ENCODE measurements at places on chromosomes 7 and 10.

GRCh38 chr7:47444376-47445098, 137.4 kb downstream of the TNS3 start:
- peak; percentile 21 for DNase-seq

GRCh38 chr7:151223728-151224127, 3.3 kb downstream of the ABCF2 start:
- no peak for DNase-seq

DNA sequence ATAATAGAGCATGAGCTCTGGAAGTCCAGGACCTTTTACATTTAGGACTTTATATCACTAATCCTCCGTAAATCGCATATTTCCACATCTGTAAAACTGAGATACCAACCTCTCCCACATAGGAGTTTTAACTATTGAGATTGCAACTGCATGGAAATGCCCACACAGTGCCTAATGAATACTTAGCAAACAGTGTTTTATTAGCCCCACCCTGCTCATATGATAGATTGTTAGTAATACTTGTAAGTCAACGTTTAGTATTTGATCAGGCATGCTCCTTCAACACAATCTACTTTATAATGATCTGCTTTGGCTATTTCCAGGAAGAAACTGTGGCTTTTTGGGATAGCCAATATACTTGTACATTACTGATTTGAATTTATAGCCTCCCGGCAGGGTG, 8.5 kb downstream of the PDZD8 start:
- DNase-seq: no peak

- DNase-seq: no peak
Measured at GRCh38 chr7:39816462-39817060, 133.5 kb upstream of the CDK13 start.

DNA sequence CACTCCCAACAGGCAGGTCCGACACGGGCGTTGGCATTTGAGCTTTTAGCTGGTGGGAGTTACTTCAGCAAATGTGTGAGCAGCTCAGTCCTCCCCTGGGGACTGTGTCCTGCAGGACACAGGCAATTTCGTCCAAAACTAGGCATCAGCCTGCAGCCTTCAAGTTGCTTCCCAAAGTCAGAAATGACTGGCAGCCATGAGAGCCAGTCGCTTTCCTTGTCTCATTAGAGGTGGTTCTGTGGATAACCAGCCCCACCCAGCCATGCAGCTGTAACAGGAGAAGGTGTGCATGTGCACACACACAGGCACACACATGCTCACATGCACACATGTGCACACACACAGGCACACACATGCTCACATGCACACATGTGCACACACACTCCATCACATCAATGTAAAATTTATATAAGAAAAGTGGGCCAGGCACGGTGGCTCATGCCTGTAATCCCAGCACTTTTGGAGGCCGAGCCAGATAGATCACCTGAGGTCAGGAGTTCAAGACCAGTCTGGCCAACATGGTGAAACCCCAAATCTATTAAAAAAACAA, 138.8 kb upstream of the TCERG1L start:
- no peak for DNase-seq

DNA sequence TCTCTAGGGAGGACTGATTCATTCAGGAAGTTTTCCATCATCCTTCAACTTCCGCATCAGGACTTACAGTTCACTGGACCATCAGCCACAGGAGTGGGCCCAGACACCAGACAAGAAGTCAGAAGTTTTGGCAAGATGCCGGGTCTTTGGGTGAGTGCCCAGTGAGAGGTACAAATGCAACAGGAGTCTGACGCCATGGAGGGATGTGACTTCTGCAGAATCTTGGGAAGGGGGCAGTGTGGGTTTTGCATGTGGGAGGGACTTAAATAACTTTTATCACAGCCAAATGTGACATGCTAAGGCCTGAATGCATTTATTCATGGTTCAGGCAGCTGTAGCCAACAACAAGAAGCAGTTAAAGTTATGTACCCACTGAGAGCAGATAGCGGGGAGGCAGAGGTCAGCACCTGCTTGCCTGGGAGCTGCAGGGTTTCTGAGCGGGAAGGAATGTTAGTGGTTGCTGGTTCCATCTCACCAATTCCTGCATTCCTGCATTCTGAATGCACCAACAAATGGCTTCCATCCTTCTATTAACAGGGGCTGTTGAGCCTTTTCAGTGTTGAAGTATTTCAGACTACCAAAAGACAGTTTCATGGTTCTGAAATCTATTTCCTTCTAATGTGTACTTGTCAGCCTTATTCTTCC, 375.2 kb downstream of the PAXIP1 start:
- DNase-seq: no peak

DNA sequence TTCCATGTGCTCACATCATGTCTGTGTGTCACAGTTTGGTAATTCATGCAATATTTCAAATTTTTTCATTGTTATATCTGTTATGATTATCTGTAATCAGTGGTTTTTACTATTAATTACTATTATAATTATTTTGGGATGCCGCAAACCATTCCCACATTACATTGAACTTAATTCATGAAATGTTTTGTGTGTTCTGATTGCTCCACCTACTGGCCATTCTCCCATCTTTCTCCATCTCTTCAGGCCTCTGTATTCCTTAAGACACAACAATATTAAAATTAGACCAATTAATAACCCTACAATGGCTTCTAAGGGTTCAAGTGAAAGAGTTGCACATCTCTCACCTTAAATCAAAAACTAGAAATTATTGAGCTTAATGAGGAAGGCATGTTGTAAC, 398.5 kb downstream of the PCDH15 start:
- no peak for DNase-seq

DNA sequence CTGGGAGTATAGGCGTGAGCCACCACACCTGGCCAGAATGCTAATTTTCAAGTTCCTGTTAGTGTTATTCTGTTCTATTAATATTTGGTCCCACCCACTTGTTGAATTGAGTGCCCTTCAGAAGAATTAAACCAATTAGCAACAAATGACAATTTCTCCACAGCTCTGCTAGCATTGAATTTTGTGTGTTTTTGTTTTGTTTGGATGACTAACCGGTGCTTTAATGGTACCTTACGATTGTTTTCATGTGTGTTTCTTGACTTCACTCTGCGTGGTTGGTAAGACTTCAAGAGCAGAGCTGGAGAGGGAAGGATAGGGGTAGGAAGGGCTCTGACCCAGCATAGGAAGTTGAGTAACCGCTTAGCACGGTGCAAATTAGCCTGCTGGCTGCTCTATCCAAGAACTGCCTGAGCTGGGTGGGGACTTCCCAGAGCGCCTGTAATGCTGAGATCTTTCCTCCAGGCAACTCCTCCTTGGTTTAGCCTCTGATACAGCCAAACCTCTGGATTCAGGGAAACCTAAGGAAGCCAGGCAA, 4.6 kb downstream of the ARPC1B start:
- no peak for DNase-seq

DNA sequence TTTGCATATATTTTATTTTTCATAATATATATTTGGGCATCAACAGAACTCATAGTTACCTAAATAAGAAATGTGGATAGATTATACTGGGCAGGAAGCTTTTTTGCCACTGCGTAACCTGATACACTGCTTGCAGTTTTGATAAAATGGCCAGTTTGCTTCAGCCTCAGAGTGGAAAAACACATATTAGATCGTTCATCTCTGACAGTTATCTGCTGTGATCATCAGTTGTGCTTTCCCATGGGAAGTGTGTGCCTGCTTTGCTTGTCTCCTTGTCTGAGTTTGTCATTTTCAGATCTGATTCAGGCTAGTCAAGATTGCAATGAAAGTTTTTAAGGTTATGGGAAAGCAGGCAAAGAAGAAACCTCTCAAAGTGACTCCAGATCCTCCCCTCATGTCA, 54.0 kb downstream of the ADAM12 start:
- DNase-seq: no peak

DNA sequence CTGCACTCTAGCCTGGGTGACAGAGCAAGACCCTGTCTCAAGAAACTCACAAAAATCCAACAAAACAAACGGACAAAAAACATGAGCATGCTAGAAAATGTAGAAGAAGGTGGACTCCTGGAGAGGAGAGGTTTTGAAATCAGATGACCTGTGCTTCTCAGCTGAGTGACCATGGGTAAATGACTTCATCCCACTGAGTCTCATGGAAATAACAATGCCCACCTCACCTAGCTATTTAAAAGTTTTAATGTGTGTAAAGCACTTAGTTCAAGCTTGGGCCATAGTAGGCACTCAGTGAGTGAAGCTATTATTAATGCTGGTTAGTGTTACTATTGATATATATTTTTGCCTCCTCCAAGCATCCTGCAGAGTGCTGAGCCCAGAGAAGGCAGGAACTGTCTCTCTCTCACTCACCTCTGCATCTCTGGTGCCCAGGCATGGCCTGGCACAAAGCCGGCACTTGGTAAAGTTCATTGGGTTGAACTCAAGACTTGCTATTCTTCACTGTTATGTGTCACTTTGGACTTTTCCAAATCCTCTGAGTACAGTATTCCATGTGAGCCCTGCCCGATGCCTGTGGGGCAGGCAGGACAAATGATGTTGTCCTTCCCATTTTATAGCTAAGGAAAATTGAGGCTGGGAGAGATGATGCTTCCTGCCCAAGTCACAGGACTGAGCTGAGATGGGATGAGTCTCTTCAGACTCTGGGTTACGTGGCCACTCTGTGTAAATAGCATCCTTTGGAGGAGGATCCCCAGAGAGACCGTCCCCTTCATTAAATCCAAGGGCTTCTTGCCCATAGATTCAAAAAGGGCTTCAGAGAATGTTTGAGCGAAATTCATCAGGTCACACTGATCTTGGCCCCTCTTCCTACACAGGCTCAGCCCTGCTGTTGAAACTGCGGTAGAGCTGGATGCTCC, 81.4 kb upstream of the EMX2 start:
- DNase-seq: no peak

DNA sequence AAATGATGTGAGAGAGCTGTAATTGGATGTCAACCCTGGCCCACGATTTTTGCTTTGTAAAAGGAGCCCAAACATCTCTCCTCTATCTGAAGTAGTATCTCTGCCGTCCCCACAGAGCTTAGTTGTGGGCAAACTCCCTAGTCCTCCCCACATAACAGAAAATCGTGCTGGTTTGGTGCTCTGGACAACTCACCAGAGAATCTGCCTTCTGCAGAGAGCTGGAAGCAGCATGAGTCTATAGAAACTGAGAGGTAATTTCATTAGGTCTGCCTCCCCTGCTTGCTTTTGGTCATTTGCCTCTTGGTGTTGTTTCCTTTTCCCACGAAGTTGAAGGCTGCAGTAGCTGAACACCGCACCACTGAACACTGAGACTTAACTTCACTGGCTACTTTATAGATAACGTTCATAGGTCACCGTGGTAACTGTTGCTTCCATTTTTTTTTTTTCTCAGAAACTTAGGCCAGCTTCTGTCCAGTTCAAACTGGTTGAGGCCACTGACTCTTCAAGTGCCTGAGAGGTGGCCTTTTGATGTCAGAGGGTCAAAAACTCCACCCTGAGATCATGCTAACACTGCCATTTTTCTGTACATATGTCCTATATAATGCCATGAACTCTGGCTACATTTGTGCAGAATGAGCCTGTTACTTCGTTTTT, 3.3 kb upstream of the CDCA7L start:
- DNase-seq: no peak

- DNase-seq: no peak
Measured at GRCh38 chr7:141359262-141359661, 191.9 kb upstream of the AGK start.

- no peak for DNase-seq
Measured at GRCh38 chr10:15658069-15658702, 61.5 kb downstream of the ITGA8 start.

DNA sequence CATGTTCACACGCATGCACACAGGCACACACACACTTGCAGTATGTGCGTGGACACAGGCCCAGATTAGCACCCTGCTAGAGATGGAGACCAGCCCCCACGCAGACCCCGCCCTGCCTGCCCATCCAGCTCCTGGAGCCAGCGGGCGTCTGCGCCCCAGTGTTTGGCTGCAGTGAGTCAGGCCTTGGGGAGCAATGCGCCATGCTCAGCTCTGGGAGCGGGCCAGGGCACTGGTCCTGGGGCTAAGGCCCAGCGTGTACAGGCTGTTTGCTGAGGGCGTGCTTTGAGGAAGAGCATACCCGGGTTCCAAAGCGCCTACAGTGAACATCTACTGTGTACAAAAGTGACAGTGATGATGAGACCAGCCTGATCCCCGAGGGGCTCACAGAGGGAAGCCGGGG, 16.0 kb upstream of the ELFN1 start:
- no peak for DNase-seq

DNA sequence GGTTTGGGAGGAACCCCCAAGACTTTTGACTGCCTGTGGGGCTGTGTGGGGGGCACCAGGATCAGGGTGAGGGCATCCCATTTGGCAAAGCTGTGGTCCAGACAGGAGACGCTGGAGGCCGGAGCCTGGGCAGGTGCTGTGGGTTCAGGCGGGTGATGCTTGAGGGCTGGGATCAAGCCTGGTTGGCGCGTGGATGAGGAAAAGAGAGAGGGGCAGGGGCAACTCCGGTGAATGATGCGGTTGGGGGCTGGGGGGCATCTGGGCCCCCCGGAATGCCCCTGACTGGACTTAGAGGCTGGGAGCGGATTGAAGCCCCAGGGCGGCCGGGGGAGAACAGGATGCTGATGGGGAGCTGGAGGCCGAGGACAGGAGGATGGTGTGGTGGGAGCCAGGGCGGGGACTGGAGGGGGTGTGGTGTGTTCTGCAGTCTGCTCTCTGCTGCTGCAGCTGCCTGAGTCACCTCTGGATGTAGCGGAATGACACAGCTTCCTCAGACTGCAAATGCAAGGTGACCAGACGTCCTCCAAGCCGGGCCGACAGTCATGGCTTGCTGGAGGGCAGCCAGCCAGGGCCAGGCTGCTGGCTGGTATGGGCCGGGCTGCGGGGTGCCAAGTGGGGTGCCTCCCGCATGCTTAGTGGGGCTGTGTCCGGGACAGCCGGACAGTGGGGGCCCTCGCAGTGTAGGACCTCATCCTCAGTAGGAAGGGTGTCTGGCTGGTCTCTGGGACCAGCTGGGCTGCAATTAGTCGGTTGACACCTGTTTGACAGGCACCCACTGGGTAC, 3.2 kb downstream of the MAFK start:
- DNase-seq: peak; percentile 75

GRCh38 chr7:27802999-27803398, 63.0 kb downstream of the TAX1BP1 start:
- DNase-seq: no peak

DNA sequence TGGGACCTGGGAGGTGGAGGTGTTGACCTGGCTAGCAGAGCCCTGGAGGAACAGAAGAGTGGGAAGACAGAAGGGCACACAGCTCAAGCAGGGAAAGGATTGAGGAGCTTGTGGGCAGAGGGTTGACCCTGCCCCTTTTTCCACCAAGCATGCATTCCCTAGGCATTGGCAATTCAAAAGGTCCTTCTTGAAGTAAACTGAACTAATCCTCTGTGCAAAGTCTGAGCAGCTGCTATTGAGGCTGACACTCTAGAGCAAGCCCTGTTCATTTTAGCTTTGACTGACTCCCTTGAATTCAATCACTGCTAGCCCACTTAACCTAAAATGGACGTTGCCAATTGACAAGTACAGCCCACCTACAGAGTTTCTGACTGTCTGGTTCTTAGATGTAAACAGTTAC, 116.5 kb upstream of the TNS3 start:
- no peak for DNase-seq

GRCh38 chr7:46157404-46157803, 236.3 kb upstream of the IGFBP3 start:
- no peak for DNase-seq

Measured in GM19239 (cell line).